Stimulated activated CD4-positive, alpha-beta T cell treated with anti-CD3 and anti-CD28 coated beads, Interleukin-15, amount 100 ng/mL, for 1 hour (primary cell): ENCODE measurements at places on chromosomes 7 and 10.

DNA sequence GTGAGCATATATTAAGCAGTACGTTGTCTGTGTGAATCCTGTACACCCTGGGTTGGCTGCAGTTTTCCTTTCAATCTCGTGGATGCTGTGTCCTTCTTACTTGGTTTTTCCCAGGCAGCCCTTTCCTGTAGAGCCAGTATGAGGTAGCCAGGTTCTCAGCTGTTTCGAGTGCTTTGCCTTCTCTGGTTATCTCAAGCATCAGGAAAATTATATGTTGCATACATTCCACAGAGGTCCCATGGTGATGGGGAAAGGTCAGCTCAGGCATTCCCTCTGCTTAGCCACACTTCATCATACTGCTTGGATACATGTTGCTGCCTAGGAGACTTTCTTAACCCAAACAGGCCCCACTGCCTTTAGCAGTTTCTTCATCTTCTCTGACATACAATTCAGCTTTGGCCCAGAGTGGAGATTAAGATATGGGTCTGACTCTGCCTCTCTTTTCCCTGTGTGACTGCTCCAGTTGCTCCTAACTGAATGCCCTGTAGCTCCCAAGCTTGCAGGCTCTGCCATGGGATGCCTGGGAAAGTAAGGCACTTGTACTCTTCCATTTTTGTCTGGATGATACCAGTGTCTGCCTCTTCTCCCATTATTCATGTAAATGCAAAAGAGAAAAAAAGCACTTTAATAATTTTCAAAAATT is 11.3 kb downstream of the GNAI1 start:
- DNase-seq = no peak

DNA sequence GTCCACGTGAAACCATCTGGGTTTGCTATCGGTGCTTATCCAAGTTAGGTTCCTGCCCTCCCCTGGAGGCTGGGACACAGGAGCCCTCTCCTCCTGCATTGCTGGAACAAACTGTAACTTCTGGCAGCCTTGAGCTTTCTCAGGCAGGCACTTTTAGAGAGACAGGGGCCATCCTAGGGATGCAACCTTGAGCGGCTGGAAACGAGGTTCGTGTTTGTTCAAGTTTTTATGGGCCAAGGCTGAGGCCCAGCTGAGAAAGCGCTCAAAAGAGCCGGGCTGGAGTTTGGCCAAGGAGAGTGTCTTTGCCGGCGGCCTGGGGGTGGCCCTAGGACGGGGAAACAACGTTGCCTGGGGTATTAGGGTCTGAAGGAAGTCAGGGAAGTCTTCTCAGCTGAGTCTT is 5.5 kb upstream of the MMD2 start:
- DNase-seq = no peak

- no peak for DNase-seq
Observed at GRCh38 chr10:79445977-79446757, 743 bp upstream of the ZCCHC24 start.

DNA sequence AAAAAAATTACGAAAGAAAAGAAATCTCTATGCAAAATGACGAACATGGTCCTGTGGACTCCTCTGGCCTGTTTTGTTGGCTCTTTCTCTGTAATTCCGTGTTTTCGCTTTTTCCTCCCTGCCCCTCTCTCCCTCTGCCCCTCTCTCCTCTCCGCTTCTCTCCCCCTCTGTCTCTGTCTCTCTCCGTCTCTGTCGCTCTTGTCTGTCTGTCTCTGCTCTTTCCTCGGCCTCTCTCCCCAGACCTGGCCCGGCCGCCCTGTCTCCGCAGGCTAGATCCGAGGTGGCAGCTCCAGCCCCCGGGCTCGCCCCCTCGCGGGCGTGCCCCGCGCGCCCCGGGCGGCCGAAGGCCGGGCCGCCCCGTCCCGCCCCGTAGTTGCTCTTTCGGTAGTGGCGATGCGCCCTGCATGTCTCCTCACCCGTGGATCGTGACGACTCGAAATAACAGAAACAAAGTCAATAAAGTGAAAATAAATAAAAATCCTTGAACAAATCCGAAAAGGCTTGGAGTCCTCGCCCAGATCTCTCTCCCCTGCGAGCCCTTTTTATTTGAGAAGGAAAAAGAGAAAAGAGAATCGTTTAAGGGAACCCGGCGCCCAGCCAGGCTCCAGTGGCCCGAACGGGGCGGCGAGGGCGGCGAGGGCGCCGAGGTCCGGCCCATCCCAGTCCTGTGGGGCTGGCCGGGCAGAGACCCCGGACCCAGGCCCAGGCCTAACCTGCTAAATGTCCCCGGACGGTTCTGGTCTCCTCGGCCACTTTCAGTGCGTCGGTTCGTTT is 83.5 kb upstream of the SLF2 start:
- no peak for DNase-seq

DNA sequence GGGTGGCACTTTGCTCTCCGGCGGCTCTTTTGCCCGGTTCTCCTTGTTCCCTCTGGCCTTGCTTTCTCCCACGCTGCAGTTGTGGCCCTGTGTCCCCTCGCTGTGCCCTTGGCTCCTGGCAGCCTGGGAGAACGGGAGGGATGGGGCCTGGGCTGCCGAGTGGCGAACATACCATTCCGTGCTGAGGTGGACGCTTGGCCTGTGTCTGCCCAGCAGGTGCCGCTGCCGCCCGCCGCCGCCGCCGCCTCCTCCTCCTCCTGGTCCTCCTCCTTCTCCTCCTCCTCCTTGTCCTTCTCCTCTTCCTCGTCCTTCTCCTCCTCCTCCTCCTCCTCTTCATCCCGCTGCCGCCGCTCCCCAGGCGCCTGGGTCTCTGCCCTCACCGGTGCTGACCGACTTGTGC is 36.0 kb downstream of the AGAP3 start:
- no peak for DNase-seq

- no peak for DNase-seq
Observed at GRCh38 chr10:87952612-87953011, 89.2 kb downstream of the PTEN start.

DNA sequence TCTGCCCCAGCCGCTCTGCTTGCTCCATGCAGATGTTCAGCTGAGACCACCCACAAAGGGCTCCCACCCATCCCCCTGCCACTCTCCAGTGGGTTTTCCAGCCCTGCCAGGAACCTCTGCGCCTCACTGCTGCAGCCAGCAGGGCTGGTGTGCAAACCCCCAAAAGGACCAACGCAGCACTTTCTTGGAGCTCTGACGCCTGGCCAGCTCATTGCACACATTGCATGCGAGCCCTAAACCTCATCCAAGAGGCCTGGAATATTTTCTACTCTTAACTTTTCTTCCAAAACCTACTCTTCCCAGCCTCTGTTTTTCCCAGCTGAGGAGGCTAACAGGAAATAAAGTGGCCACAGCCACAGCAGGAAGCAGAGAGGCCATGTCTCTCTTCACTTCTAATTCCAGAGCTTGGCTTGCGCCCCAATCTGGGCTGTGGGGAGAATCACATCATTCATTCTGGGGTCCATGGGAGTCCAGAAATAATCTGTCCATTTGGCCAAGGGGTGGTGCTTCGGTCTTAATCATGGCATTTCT is 4.6 kb upstream of the FAM170B start:
- no peak for DNase-seq
